ENCODE measurements at places on chromosomes 7 and 10.

DNA sequence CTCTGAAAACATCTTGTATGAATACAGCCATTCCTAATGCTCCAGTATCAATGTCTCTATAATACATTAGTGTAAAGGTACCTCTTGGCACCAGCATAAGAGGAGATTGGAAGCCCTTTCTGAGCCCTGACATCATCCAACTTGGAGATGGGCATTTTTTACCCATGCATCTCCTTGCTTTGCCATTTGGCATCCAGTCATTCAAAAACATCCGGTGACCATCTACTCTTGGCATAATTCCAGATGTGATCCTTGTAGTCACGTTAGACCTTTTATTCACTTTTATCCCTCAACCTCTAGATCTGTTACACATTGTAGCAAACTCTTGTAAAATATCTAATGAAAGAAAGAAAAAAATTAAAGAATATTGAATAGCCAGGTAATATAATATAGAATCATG is 17.9 kb upstream of the SGMS1 start:
- DNase-seq: no peak

GRCh38 chr7:44565097-44565794 is 8.5 kb downstream of the DDX56 start:
- no peak for DNase-seq

GRCh38 chr10:131195116-131195515 is 116.4 kb downstream of the TCERG1L start:
- no peak for DNase-seq

DNA sequence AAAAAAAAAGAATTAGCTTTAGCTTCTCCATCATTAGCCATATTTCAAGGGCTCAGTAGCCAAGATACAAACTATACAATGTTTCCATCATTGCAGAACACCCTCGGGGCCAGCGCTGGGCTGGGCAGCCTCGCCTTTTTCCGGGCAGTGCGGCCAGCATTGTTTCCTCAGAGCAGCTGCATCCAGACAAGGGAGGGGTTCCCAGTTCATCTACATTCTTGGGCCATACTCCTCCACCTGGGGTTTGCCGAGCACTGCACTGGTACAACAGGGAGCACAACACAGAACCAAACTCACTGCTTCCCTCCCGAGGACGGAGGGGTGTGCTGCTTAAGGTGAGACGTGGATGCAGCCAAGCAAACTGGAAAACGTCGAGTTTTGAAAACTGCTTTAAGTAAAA is 2.4 kb upstream of the PKD1L1 start:
- DNase-seq: no peak

DNA sequence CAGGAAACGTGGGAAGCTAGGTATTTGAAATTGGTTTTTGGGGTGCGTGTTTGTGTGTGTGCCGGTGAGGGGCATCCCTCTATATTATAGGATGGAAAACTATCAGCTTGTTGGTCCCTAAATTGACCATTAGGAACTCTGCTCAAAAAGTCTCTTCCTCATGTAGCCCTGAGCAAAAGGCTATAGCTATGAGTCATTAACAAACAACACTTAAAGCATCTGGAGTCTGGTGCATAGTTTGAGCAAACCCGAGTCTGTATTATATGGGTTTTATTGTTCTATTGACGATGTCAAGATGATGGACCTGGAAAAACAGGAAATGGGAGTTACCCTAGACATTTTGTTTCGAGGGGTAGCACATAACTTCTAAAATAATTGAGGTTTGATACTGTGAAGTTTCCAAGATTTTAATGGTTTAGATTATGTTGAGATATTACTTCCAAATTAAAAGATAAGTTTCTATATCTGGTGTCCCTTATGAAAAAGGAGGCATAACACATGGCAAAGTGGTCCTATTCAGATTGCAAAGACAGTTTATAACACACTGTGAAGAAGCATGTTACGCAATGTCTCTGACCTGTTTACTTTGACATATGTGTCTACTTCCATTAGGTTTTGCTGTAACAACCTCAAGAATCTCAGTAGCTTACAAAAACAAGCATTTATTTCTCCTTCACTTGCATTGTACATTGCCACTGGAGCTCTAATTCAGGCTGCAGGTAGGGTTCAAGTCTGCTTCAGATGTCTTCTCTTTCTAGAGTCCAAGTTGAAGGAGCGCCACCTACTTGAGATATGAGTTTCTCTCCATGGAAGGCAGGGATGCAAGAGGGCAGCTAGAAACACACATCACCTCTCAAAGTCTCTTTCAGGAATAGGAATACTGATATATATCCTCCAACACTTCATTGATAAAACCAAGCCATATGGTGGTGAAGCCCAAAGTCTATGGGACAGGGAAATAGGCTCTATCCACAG is 357.7 kb downstream of the PHF14 start:
- no peak for DNase-seq

GRCh38 chr10:60399328-60399727 is 9.7 kb upstream of the ANK3 start:
- DNase-seq: no peak

DNA sequence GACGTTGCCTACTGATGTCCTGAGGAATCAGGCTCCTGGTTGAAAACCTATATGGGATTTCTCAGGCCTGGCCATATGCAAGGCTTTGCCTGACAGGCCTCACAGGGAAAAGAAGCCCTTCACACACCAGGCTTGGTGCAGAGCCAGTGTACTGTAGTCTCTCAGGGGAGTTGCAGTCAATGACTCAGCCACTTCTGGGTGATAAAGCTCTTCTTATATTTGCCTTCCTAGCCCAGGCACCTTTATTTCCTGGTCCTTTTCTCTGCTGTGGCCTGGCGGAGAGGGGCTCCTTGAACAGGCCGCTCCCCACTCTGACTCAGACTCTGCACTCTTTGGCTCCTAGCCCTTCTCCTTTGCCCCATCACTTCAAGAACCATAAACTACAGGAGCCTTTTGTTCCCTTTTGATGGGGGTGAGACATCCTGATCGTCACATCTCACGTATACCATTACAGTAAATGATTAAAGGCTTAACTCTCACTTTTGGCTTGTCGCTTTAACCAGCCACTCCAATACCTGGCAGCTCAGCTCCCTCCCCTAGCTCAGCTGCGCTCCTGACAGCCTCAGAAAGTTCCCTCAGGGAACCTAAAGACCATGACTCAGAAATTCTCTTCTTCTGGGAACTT is 33.5 kb downstream of the DPY19L1 start:
- no peak for DNase-seq
